Ovary (tissue), 10 donors: ENCODE measurements at places on chromosomes 2 and 18. TPM values are rescaled to one million over a fixed set of nuclear protein-coding genes. Genes with fewer than 3 reads are reported as not detected.

GRCh38 chr2:175461839-175462238 is 280.3 kb upstream of the ATP5MC3 start:
- no peak for DNase-seq

DNA sequence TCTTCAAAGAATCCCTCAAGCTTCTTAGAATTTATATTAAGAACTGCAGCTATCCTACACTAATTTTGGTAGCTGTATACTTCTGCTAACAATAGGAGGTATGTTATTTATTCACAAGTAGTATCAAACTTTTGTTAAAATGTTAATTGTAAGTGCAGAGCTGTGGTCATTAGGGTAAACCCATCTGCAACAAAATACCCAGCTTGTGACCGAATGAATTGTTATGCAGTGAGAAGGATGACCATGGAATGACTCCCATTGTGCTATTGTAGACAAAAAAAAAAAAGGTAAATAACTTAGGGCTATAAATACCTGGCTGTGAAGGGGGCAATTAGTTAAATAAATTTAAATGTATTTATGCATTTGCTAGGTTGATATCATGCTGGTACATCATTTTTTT is 186.1 kb downstream of the ADCYAP1 start:
- DNase-seq = no peak

GRCh38 chr2:29759360-29759759 is 162.0 kb downstream of the ALK start:
- DNase-seq = no peak

GRCh38 chr18:30920351-30920750 is 122.2 kb downstream of the DSC3 start:
- no peak for DNase-seq

PNKD gene
- polyA plus RNA-seq = 23.3 TPM

SDC1 gene
- 1.8 TPM for polyA plus RNA-seq

TNFAIP6 gene
- polyA plus RNA-seq = 0.88 TPM

DNA sequence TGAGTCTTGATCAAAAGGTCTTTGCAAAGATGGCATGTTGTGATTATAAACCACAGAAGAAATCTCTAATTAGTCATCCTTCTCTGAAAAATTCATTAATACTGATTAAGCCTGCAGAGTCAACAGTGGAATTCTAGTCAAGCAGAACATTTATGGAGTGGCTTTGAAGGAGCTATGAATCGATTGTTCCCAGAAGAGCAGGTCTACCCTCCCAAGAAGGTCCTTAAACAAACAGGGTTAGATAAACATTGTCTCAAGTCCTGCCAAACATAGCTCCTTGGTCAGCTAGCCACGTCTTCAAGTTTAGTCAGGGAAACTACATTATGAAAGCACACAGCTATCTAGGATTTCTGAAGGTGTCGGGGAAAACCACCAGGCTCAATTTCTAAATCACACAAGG is 88.9 kb downstream of the ITGA4 start:
- DNase-seq = no peak

OSBPL6 gene
- 7.4 TPM for polyA plus RNA-seq

GKN1 gene
- not detected for polyA plus RNA-seq

GRCh38 chr2:101264360-101264939 is 11.8 kb downstream of the CNOT11 start:
- DNase-seq = no peak

DNA sequence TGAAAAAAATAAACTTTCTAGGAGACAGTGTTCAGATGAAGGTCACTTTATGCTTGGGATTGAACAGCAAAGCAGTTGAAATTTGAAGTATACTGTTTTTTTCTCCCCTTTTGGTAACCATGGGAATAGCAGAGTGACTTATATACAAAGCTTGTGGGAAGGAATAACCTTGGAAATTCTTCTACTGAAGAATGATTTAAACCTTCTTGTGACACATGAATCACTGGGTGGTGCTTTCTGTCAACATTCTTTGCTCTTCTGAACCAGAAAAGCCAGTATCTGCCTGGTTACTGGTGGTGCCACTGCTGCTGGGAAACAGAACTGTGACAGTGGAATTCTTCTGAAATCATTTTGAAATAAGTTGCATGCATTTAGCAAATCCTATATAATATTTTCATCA is 39.4 kb upstream of the RND3 start:
- no peak for DNase-seq

GRCh38 chr2:17124575-17125318 is 393.5 kb downstream of the RAD51AP2 start:
- no peak for DNase-seq

- DNase-seq = no peak
Observed at GRCh38 chr2:126946318-126947102, 47.8 kb downstream of the TEX51 start.

DNA sequence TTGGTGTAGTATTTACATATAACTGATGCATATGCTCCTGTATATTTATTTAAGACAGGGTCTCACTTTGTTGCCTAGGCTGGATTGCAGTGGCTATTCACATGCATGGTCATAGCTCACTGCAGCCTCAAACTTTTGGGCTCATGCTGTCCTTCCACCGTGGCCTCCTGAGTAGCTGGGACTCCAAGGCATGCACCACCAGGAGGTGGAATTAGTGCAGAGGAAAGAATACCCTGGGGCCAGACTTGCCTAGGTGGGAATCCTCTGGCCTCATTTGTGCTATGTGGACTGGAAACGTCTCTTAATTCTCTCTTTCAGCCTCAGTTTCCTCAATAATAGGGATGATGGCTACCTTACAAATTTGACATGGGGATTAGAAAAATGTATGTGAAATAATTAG is 2.3 kb downstream of the CEP192 start:
- DNase-seq = no peak
